ENCODE measurements at places on chromosomes 16 and 17.

- no peak for DNase-seq
These were observed 23.4 kb downstream of the NME2 start for GRCh38 chr17:51189628-51190027.

DNA sequence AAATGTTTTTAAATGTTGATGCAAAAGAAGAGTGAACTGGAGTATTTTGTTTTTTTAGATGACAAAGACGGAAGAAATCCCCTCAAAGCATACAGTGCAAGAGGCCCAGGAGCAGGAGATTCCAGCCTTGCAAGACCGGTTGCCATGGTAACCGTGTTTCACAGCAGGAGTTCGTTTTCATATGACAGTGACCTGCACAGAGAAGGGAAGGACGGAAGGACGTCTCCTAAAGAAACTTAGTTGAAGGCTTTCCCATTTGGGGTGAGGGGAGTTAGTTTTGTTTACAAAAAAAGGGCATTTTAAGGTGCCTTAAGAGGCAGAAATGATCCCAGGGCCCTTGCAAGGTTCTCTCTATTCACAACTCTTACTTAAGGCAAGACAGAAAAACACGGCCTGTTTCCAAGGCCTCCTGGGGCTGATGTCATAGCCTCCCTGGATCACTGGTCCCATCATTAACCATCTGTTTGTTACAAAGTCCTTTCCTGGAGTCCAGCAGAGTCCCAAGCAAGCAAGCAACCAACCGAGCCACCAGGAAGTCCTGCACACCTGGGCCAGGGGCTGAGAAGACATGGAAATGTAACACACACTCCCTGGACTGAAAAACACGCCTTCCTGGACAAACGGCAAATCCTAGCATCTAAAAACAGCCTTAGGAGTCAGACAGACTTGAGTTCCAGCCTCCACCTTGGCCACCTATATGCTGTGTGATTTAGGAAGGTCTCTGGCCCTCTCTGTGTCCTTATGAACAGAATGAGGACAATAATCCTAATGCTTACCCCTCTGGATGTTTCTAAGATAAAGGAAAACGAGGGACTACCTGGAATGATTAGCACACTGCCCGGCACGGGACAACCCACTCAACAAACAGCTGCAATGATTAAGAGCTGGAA, 30.3 kb upstream of the RPH3AL start:
- peak; percentile 81 for DNase-seq

DNA sequence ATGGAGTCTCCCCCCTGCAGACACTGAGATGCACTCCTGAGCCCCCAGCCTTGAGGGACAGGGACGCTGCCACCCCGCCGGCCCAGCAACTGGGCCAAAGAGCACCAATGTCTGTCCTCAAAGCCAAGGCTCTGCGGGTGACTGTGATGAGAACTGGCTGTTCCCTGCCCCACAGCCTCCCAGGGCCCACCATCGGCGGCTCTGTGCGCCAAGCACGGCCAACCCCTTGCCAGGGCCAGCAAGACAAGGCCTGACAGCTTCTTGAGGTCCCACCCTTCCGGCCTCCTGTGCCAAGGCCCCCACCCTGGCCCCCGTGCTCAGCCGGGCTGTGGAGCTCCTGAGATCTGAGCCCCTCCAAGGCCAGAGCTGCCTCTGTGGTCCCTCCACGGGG, 34.2 kb upstream of the PABPN1L start:
- no peak for DNase-seq

- DNase-seq: no peak
These were observed 70.4 kb upstream of the SMURF2 start for GRCh38 chr17:64732336-64733006.

DNA sequence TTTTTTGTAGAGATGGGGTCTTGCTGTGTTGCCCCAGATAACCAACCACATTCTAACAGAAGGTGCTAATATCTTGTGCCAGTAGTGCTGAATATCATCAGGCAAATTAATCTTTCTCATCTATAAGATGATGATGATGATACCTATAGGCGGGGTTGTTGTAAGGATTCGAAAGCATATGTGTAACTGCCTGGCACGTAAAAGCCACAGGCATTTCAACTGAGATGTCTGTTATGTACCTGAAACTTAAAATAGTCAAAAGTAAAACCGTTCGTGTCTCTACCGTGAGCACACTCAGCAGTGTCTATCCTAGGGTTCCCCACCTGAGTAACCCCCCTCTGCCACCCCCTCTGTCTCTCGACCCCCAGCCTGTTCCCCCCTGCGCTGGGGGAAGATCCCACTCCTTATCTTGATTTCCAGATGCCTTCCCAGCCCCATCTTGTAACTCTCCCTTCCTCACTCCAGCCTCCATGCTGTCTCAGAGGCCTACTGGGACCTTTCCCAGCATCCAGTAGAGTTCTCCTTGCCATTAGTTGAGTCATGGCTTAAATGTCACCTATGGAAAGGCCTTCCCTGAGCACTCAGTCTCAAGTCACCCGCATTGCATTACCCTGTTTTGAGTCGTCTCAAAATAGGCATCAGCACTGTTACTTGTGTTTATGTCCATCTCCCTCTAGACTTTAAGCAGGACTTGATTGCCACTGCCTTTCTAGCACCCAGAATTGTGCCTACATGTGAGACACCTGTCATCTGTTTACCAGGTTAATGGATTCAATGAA, 34.1 kb downstream of the CDRT15 start:
- no peak for DNase-seq

GRCh38 chr16:77987810-77988209, 34.5 kb upstream of the CLEC3A start:
- DNase-seq: no peak

- no peak for DNase-seq
These were observed 45.8 kb upstream of the ARHGAP17 start for GRCh38 chr16:25060920-25061319.

- no peak for DNase-seq
These were observed 156.8 kb upstream of the CDH13 start for GRCh38 chr16:82470016-82470415.

DNA sequence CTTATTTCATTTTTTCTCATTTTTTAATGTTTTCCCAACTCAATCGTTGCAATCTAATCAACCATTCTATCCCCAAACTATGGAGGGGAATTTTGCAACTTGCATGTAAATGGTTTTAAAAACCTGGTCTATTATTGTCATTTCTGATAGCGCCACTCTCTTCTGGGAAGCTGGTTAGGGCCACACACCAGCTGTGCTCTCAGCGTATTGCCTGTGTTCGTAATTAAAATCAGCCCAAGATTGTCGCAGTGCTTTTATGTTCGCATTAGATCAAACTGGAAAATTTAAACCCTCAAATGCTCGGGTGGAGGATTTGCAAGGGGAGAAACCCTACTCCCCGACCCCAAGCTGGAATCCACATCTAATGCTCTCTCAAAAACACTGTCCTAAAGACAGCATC, 123.5 kb upstream of the CACNG5 start:
- no peak for DNase-seq

- peak; percentile 84 for DNase-seq
These were observed 1.3 kb upstream of the TMEM92 start for GRCh38 chr17:50272711-50273653.

GRCh38 chr17:17877529-17878358, 41.0 kb upstream of the SREBF1 start:
- DNase-seq: peak; percentile 52

DNA sequence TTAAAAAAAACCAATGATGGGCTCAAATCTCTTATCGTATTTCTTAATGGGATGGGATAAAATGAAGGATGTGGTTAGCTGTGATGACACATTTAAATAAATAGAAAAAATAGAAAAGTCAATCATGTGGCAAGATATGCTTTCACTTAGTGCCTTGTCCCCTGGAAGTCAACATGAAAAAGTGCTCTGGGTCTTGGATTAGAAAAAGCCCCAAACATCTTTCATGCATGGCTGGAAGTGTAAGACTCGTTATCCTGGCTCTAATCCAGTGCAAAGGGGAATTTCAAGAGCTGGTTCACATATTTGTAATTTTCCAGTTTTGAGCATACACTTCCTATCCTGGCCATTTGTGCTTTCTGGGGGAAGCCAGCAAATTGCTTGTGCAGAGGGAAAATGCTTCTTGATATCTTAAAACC, 160.9 kb downstream of the MAP2K6 start:
- DNase-seq: no peak

DNA sequence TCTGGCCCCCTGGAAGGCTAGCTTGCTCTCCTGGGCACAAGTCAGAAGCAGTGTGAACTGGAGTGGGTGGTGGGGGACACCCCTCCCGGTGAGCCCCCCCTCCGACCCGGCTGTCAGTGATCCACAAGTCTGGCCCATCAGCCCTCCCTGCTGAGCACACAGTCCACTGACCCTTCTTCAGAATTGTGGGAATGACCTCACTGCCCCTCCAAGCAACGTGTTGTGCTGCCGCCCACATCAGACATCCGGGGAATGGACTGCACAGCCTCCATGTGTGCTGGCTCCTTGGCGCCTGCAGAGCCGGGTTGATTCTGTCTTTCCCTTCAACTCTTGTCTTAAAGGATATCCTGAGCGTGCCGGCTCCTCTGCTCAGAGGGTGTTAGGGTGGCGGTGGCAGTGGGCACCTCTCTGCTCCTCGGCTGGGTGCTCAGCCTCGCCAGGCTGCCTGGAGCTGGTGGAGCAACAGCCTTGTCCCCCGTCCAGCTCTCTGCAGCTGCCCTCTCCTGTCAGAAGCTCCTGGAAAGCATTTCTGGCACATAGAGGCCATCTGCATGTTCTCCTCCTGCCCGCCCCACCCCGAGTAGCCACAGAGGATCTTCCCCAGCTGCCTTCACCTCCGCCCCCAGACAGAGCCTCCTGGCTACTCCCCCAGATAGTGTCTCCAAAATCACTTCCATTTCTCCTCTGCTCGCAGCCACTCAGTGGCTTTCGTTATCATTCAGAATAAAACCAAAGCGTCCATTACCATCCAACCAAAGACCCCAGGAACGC, 19.8 kb downstream of the NPTX1 start:
- DNase-seq: no peak

DNA sequence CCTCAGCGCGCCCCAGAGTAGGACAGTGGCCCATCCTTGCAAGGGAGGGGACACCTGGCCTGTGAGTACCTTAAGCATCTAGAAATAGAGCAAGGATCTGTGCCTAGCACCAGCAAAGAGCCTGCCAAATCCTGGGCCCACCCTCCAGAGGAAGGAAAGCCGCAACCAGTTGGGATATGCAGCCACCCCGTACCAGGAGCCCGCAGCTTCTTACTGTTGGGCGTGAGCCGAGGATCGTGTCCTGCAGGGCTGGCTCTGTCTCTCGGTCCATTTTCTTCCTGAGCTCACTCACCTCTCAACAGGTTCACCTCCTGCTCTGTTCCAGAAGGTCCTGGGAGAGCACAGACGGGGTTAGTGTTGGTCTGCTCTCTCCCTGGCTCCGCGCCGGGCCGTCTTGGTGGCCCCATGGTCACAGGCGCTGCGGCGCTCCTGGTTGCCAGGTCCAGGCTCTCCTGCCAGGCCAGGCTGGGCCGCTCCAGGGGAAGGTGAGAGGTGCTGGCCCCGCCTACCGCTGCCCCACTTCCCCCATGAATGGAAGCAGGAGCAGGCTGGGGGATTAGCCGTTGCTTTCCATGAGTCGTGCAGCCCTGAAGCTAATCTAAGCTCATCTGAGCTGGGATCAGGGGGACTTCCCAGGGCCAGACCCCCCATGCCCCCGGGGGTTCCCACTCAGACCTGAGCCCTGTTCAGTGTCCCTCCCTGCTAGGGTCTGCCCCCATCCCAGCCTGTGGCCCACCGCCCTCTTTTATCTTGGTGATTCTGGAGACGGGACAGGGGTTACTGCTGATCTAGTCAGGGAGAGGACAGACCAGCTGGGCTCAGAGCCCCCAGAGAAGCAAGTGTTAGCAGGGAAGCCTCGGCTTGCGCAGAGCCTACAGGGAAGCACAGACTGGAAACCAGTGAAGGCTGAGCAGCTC, 12.7 kb downstream of the ENDOV start:
- DNase-seq: no peak

DNA sequence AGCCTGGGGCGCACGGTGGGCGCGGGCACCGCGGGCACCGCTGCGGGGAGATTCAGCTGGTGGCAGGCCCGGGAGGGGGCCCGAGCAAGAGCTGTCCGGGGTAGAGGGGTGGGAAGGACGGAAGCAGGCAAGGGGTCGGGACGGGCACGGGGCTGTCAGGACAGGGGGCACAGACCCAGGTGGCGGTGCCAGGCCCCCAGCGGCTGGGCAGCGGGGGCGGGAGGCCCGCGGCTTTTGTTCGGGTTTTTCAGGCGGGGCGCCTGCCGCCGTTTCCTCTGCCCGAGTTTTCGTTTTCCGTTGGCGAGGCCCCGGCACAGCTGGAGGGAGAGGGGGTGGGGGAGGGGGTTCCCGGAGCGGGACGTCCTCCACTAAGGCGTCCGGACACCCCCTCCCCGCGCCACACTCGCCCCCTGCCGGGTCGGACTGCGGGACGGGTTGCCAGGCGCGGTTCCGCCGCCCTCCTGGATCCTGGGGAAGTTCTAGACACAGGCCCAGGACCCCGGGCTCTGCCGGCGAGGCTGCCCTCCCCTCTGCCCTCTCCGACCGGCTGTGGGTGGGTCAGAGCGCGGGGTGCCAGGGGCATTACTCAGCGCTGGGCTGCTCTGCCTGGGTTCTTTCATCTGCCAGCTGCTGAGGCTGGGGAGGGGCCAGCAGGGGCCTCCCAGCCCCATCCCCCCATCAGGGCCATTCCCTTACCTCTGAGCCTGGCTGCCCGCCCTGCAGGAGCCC, 543 bp downstream of the ARHGAP23 start:
- no peak for DNase-seq

GRCh38 chr17:64171041-64171440, 41.1 kb upstream of the ERN1 start:
- DNase-seq: no peak

- no peak for DNase-seq
These were observed 801 bp downstream of the VPS35 start for GRCh38 chr16:46688101-46688653.

- DNase-seq: no peak
These were observed 28.1 kb upstream of the HNF1B start for GRCh38 chr17:37772982-37773381.

DNA sequence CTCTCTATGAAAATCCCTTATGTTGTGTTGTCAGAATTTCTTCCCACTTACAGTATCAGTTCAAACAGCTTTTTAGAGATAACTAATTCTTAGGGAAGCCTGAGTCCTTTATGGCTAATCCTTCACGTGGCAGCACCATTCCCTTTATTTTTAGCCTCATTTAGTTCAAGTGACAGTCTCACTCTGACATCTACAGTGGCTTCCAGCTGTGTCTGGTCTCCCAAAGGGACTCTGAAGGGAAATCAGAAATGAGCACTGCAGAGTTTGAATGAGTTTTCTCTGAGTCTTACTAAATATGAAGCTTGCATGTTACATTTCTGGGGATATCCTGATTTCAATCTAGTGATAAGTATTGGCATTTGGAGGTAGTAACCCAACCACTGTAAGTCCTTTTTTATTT, 1104.1 kb downstream of the CDH11 start:
- DNase-seq: no peak

GRCh38 chr17:27559506-27560481, 71.2 kb upstream of the LGALS9 start:
- no peak for DNase-seq
